ENCODE measurements at places on chromosomes 16 and 17. TPM values are rescaled to one million over a fixed set of nuclear protein-coding genes. Genes with fewer than 3 reads are reported as not detected.

Gene ERI2
- polyA plus RNA-seq = 10.5 TPM

GRCh38 chr17:44926821-44927525 is 11.7 kb upstream of the GFAP start:
- H3K4me1 ChIP-seq = no peaks in the 10 kb centered on the region
- no peaks in the 10 kb centered on the region for H3K27me3 ChIP-seq
- H3K4me3 ChIP-seq = no peak overlapping the region
- H3K36me3 ChIP-seq = peaks cover 22% of the 10 kb centered on the region

- H3K27ac ChIP-seq = no peak overlapping the region
- peaks cover 6% of the 10 kb centered on the region for H3K36me3 ChIP-seq
- no peaks in the 10 kb centered on the region for H3K27me3 ChIP-seq
- no peaks in the 10 kb centered on the region for H3K4me1 ChIP-seq
- H3K4me3 ChIP-seq = no peak overlapping the region
- DNase-seq = peak; percentile 59
Measured at GRCh38 chr17:36578671-36579070, 13.0 kb upstream of the DHRS11 start.

Gene TMEM219
- polyA plus RNA-seq = 79.4 TPM

DNA sequence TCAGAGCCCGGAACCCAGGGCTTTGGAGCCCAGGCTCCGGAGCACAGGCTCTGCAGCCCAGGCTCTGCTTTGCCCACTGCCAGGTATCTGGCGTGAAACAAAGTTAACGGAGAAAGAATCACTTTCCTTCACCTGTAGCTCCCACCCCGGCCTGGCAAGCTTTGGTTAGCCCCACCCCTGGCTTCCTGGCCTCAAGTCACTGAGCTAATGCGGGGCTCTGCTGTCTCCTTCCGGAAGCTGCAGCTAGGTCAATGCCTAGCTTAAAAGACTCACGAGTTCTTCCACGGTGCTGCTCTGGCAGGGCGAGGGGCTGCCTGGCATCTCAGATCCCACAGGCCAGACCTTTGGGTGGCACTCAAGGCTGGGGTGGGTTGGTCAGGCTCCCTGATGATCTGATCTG is 21.1 kb upstream of the SPPL2C start:
- H3K4me1 ChIP-seq = no peaks in the 10 kb centered on the region
- no peak overlapping the region for H3K27ac ChIP-seq
- no peaks in the 10 kb centered on the region for H3K36me3 ChIP-seq

Gene GAS7
- polyA plus RNA-seq = 5.2 TPM

DNA sequence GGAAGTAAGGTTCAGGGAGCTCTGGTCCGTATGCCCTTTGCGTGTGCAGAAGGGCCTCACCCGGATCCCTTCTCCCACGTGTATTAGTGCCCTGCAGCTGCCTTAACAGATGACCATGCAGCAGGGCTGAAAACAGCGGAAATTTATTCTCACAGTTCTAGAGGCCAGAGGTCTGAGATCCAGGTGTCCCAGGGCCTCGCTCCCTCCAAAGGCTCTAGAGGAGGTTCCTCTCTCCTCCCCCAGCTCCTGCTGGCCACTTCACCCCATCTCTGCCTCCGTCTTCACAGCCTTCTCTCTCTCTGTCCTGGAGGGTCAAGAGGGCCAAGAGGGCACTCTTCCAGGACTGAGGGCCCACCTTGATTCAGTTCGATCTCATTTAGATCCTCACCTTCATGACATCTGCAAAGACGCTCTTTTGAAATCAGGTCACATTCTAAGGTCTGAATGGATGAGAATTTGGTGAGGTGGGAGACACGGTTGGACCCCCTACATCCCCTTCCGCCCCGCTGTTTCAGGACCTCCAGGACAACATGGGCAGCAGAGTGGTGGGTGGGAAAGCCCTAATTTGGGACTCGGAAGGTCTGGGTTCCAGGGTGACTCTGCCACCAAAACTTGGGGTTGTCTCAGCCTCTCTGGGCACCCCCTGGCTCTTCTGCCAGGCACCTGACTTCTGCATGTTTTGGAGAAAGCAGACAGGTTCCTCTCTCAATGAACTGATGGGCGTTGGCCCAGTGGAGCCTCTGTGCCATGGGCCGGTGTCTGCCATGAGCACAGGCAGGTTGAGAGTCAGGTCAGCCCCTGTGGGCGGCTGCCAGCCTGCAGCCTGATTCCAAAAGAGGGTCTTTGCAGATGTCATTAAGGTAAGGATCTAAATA is 361.2 kb downstream of the SEC14L1 start:
- H3K27ac ChIP-seq = no peak overlapping the region
- H3K4me3 ChIP-seq = no peak overlapping the region
- DNase-seq = no peak
- H3K36me3 ChIP-seq = peaks cover 13% of the 10 kb centered on the region

- H3K36me3 ChIP-seq = no peaks in the 10 kb centered on the region
- no peaks in the 10 kb centered on the region for H3K4me1 ChIP-seq
- no peaks in the 10 kb centered on the region for H3K27me3 ChIP-seq
- H3K4me3 ChIP-seq = no peak overlapping the region
- H3K27ac ChIP-seq = no peak overlapping the region
- DNase-seq = no peak
Measured at GRCh38 chr16:19292186-19292585, 6.7 kb downstream of the CLEC19A start.

DNA sequence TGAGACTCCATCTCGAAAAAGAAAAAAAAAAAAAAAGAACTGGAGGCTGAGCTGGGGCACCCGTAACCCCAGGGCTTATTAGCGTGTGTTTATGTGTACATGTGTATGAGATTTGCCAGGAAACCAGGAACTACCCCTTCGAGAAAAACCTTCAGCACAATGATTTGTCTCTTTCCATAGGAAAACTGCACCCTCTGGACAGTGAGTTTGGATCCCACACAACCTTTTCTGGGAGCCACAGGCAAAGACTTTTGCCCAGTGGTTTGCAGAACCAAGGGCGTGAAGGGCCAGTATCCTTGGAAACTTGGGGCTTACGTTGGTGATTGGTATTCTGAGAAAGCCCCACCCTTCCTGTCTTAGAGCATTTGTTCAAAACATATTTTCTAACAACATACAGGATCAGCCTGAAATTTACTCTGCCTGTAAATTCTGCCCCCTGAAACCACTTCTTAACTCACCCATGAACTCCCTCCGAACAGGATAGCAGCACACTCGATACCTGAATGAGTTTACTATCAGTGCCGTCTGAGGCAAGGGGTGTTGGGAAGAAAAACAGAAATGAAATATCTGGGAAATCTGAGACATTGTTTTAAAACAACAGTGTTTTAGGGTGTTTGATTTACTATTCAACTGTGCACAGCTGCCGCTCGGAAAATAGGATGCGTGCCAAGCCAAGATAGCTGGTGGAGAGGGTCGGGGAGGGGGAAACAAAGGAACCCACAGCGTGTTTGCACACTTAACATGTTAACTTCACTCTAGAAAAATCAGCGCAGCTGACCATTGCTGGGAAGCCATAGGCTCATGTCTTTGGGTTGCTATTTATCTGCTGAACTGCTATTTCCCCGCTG is 40.2 kb upstream of the MAF start:
- H3K4me3 ChIP-seq = no peak overlapping the region
- no peaks in the 10 kb centered on the region for H3K27me3 ChIP-seq
- no peak overlapping the region for H3K27ac ChIP-seq
- H3K4me1 ChIP-seq = no peaks in the 10 kb centered on the region

Gene BHLHA9
- polyA plus RNA-seq = not detected

DNA sequence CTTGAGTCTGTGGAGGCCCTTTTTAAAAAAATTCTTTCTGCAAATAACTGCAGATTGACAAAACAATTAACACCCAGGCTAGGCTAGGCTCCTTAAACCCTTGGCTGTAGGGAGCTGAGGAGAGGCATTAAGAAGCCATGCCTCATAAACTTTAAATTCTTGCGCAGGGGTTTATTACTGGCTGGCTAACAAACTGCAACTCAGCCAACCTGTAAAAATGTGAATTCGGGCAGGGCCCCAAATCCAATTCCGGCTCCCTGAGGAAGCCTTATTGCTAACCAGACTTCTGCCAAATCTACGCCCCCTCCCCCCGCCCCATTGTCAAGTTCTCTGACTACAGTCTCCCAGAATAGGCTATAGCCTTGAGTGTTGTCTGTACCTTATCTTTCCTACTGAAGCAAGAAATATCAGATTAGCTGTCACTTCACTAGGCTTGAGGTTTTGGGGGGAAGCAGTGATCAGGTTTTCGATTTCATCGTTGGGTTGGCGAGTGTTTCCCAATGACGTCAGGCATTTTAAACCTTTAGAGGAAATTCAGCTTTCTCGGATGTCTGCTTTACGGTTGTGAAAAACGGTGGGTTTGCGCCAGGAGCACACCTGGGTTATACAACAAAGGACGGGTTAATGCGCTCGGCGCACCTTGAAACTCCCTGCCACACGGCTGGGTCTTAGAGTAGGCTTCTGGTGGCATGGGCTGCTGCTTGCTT is 2.0 kb downstream of the CDH3 start:
- peaks cover 25% of the 10 kb centered on the region for H3K27me3 ChIP-seq
- DNase-seq = peak; percentile 29
- H3K4me1 ChIP-seq = no peaks in the 10 kb centered on the region
- no peak overlapping the region for H3K4me3 ChIP-seq
- no peak overlapping the region for H3K27ac ChIP-seq

Gene KRTAP2-3
- polyA plus RNA-seq = 0.84 TPM

GRCh38 chr16:505479-506245 is 21.9 kb upstream of the CAPN15 start:
- no peak for DNase-seq
- no peak overlapping the region for H3K4me3 ChIP-seq
- no peak overlapping the region for H3K27ac ChIP-seq
- H3K4me1 ChIP-seq = no peaks in the 10 kb centered on the region
- H3K36me3 ChIP-seq = peaks cover 3% of the 10 kb centered on the region

Gene CRYBA1
- polyA plus RNA-seq = not detected

Gene BEAN1
- polyA plus RNA-seq = 0.02 TPM

Gene ZFP90
- polyA plus RNA-seq = 12.8 TPM

Gene BRIP1
- 6.6 TPM for polyA plus RNA-seq

DNA sequence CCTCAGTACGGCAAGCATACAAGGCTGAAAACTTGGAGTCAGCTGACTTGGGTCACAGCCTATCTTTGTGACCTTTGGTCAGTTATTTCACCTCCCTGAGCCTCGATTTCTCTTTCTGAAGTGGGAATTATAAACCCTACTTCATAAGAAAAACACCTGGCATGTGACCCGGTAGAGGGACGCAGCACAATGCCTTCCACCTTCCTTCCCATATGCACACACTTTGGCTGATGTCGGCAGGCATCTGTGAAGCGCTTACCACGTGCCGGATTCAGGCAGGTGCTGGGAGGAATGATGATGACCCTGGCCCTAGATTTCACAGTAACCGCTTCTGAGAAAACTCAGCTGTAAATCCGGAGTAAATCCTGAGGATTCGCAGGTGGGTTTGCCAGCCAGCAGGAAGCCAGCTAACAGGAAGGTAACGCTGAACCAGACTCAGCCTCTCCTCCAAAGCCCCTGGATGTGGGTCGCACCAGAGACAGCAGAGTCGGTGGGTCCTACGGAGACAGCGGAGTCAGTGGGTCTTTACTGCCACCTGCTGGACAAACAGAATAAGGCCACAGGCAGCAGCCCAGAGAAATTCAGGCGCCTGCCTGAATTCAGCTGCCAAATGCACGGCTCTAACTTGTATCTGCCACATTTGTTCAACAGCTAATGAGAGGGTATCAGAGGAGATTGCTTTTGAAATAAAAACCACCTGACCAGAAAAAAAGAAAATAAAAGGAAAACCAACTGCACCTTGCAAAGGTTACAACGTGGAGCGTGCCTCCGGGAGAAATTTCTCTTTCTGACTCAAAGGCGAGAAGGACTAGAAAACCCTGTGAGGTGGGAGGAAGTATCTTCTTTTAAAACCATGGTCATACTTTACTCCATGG is 16.6 kb downstream of the COPRS start:
- H3K36me3 ChIP-seq = no peaks in the 10 kb centered on the region
- no peaks in the 10 kb centered on the region for H3K27me3 ChIP-seq
- no peak overlapping the region for H3K27ac ChIP-seq
- DNase-seq = peak; percentile 53

GRCh38 chr17:4174556-4174955 is 31.6 kb downstream of the CYB5D2 start:
- H3K27me3 ChIP-seq = no peaks in the 10 kb centered on the region
- no peaks in the 10 kb centered on the region for H3K4me1 ChIP-seq
- H3K27ac ChIP-seq = no peak overlapping the region

DNA sequence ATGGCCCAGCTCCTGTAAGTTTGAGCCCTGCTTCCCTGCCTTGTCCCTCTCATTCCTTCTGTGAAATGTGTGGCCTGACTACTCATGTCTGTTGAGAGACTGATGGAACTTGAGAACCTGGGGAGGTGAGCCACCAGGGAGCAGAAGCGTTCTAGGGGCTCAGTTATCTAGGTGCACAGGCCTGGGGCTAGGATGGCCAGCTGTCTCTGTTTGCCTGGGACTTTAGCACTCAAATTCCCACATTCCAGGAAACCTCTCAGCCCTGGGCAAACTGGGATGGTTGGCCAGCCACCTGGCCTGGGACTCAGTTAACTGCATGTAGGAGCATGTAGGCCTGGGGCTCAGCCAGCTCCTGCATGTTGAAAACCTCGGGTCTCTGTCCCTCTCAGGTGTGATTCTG is 9.3 kb upstream of the EPN3 start:
- no peak for DNase-seq
- H3K4me1 ChIP-seq = no peaks in the 10 kb centered on the region
- no peaks in the 10 kb centered on the region for H3K36me3 ChIP-seq
- no peak overlapping the region for H3K27ac ChIP-seq
- H3K4me3 ChIP-seq = no peak overlapping the region

Gene PNMT
- polyA plus RNA-seq = not detected

DNA sequence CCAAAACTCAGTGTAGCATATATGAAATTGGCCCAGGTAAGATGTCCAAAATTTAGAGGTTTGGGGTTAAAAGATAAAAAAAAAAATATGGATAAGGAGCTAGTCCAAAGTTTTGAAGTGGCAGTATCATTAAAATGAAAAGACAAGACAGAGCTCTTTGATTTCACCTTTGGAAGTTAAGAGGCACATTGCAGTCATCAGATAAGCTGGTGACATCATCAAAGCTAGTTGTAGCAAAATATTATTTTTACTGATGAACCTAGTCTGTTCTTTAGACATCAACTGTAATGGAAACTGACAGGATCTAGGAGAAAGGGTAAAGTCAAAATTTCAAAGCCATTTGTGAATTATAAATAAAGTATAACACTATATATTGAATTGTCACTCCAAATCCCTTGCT is 603.7 kb upstream of the CDH8 start:
- no peak overlapping the region for H3K27ac ChIP-seq
- H3K27me3 ChIP-seq = no peaks in the 10 kb centered on the region
- H3K4me1 ChIP-seq = no peaks in the 10 kb centered on the region
- H3K36me3 ChIP-seq = no peaks in the 10 kb centered on the region

GRCh38 chr16:84778720-84779119 is 41.1 kb upstream of the CRISPLD2 start:
- H3K27me3 ChIP-seq = no peaks in the 10 kb centered on the region
- peaks cover 15% of the 10 kb centered on the region for H3K36me3 ChIP-seq
- H3K4me3 ChIP-seq = no peak overlapping the region
- H3K27ac ChIP-seq = no peak overlapping the region
- DNase-seq = no peak

- peaks cover 15% of the 10 kb centered on the region for H3K4me1 ChIP-seq
- no peak overlapping the region for H3K4me3 ChIP-seq
- no peaks in the 10 kb centered on the region for H3K36me3 ChIP-seq
- DNase-seq = peak; percentile 87
Measured at GRCh38 chr16:24668481-24669061, 60.9 kb upstream of the TNRC6A start.

GRCh38 chr17:54891176-54891821 is 9.4 kb upstream of the TOM1L1 start:
- DNase-seq = peak; percentile 63
- H3K36me3 ChIP-seq = no peaks in the 10 kb centered on the region
- H3K27ac ChIP-seq = no peak overlapping the region
- H3K4me3 ChIP-seq = no peak overlapping the region
- H3K27me3 ChIP-seq = peaks cover 2% of the 10 kb centered on the region

- H3K27ac ChIP-seq = no peak overlapping the region
- no peak overlapping the region for H3K4me3 ChIP-seq
- H3K4me1 ChIP-seq = peaks cover 3% of the 10 kb centered on the region
- DNase-seq = peak; percentile 78
- no peaks in the 10 kb centered on the region for H3K36me3 ChIP-seq
Measured at GRCh38 chr17:67759355-67760171, 41.8 kb downstream of the NOL11 start.

Measured in fibroblast of lung (primary cell).